ENCODE measurements at places on chromosomes 3 and 15. TPM values are rescaled to one million over a fixed set of nuclear protein-coding genes. Genes with fewer than 3 reads are reported as not detected.

DNA sequence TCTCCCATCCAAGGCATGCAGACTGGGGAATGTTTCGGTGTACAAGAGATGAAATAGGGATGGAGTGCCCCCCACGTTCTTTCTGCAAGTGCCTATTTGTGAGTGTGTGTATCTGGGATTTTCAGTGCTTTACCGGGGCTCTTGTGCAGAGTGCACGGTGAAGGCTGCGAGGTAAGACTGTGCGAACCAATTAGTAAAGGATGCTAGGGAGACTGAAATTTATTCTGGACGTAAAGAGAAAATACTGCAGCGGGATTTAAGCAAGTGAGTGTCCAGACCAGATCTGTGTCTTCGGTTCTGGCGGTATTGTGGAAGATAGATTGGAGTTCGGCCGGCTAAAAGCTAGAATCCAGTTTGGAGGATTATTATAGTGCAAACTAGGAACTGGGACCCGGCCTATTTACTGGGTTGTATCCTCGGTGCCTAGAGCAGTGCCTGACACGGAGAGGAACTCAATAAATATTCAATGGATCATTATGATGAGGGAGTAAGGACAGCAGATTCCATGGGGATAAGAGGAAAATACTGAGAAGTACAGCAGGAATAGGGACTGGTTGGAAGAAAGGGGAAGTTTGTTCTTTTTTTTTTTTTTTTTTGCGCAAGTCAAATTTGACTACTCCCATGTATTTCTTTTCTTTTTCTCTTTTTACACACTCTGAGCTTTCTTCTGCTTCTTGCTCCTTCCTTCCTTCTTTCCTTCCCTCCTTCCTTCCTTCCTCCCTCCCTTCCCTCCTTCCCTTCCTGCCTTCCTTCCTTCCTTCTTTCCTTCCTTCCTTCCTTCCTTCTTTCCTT is 580 bp upstream of the MAGEF1 start:
- DNase-seq, result no peak
- H3K27me3 ChIP-seq, result no peaks in the 10 kb centered on the region
- peak overlapping the region; percentile 92 for H3K27ac ChIP-seq

DNA sequence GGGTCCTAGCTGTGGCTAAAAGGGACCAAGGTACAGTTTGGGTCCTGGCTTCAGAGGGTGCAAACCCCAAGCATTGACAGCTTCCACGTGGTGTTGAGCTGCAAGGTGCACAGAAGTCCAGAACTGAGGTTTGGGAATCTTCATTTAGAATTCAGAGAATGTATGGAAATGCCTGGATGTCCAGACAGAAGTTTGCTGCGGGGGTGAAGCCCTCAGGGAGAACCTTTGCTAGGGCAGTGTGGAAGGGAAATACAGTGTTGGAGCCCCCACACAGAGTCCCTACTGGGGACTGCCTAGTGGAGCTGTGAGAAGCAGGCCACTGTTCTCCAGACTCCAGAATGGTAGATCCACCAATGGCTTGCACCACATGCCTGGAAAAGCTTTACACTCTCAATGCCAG is 17.9 kb downstream of the RNF13 start:
- no peak overlapping the region for H3K4me3 ChIP-seq
- no peak overlapping the region for H3K27ac ChIP-seq
- peaks cover 29% of the 10 kb centered on the region for H3K4me1 ChIP-seq
- no peaks in the 10 kb centered on the region for H3K36me3 ChIP-seq

DNA sequence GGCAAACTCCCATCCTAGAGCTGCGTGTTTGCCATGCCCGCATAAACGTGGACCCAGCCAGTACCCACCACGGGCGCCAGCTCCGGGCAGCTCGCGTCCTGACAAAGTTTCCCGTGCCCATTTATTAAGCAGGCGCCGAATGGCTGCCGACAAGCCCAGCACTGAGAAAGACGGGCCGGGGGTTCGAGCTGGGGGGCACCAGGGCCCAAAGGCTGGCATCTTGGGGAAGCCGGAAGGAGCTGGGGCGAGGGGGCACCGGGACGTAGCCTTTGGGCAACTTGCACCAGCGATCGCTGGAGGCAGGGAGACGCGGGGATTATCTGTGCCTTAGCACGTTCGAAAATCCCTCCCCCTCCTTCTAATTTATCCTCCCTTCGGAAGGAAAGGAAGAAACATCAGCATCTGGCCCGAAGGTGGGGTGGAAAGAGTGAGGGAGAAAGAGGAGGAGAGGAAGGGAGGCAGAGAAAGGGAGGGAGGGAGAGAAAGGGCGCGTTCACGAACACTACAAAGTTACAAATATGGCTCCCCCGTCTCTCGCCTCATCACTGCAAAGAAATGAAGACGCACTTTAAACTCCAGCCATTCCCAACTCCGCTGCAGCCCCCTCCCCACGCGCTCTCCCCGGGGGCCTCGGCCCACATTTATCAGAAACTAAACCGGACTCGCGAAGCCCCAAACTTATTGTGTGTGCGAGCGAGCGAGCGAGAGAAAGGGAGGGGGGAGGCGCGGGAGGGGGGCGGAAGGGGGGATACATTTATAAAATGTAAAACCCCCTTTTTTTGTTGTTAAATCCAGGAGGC is 1.0 kb downstream of the ANP32A start:
- H3K36me3 ChIP-seq, result no peaks in the 10 kb centered on the region
- H3K27me3 ChIP-seq, result no peaks in the 10 kb centered on the region
- H3K4me3 ChIP-seq, result peak overlapping the region; percentile 94
- no peak for DNase-seq
- H3K4me1 ChIP-seq, result peaks cover 30% of the 10 kb centered on the region

SLC49A4 gene
- total RNA-seq, result 24.5 TPM

GRCh38 chr3:84960581-84960980 is 1.8 kb downstream of the CADM2 start:
- no peak for DNase-seq
- H3K27ac ChIP-seq, result no peak overlapping the region
- no peaks in the 10 kb centered on the region for H3K27me3 ChIP-seq
- H3K4me1 ChIP-seq, result peaks cover 17% of the 10 kb centered on the region

DNA sequence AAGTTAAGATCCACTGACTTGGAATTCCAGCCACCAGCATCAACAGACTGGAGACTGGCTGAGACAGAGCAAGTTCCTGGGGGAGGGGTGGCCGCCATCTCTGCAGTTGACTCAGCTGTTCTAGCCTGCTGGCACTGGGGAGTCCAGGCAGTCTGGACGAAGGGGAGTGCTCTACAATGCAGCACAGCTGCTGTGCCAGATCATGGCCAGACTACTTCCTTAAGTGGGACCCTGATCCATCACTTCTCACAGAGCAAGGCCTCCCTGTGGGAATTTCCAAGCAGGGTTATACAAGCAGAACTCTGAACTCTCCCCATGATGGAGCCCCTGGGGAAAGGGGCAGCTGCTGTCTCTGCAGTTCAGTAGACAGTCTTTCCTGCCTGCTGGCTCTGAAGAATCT is 35.2 kb downstream of the PYGO1 start:
- H3K27me3 ChIP-seq, result no peaks in the 10 kb centered on the region
- peaks cover 5% of the 10 kb centered on the region for H3K4me1 ChIP-seq
- H3K27ac ChIP-seq, result no peak overlapping the region

DNA sequence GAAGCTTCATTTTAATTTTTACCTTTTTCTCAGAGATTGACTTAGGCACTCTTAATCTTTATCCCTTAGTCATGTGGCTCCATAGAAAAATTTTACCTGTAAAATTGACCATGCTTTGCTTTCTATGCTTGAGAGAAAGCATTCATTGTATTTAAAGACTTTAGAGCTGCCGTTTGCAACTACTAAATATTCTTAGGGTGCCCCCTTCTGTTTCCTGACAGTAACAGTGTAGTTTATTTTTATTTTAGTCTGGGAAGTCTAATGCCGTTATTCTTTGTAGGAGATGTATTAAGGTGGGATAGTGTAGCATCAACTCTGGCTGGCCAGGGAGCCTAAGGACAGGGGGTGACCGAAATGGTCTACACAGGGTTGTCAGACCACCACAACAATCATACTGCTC is 84.5 kb upstream of the SYNPR start:
- no peak overlapping the region for H3K4me3 ChIP-seq
- no peak for DNase-seq
- no peaks in the 10 kb centered on the region for H3K36me3 ChIP-seq
- no peaks in the 10 kb centered on the region for H3K4me1 ChIP-seq
- no peak overlapping the region for H3K27ac ChIP-seq
- H3K27me3 ChIP-seq, result no peaks in the 10 kb centered on the region

Measured in esophagus muscularis mucosa (tissue), 4 donors.